ENCODE measurements at places on chromosomes 5 and 9.

GRCh38 chr5:108255468-108255867 lies 126.4 kb downstream of the FBXL17 start:
- no peak for DNase-seq

DNA sequence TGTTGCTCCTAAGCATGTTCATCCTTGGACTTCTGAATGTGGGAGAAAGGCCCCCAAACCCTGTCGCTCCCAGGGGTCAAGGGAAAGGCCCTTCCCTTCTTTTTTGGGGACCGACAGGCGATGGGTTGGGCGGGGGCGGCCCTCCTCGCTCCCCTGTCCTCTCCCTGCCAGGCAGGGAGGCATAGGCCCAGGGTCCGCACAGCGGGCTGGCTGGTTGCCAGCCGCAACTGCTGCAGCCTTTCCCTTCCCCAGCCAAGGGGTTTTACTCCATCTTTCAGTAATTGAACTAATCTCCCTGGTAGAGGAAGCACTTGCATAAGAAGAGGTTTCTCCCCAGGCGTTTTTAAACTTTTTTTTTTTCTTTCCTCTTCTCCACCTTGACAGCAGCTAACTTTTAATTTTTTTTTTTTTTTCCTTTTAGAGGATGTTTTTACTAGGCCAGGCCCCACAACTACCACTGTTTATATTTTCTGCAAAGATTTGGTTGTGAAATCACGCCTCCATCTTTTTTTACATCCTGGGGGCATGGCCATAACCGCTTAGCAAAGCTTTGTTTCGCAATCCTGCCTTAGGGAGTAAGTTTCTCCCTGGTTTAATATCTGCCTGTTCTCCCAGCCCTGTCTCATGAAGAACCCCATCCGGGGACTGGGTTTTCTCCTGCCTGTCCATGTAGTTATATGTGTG lies 216.9 kb upstream of the ZNF608 start:
- no peak for DNase-seq

DNA sequence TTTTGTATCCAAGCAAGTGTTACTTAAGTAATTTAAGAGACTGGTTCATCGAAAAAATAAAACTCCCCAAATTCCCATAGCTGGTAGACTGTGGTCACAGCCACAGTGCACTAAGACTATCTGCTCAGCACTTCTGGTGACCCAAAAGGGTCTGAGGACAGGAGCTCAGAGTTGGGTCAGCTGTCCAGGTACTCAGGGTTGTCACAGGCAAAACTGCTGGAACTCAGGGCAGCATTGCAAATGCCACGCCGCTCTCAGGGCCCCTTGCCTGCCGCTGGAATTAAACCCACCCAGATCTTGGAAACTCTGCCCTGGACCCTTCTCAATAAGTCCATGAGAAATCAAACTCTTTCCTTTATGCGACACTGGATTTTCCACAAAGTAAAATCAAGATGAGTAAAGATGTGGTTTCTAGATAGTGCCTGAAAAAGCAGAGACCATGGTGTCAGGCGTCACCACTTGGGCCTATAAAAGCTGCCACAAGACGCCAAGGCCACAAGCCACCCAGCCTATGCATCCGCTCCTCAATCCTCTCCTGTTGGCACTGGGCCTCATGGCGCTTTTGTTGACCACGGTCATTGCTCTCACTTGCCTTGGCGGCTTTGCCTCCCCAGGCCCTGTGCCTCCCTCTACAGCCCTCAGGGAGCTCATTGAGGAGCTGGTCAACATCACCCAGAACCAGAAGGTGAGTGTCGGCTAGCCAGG lies at the start of gene IL13:
Gene IL13, plus strand, starts transcription at position 498 of the 705 bp plus-strand sequence. Its CDS starts 14 bp downstream, at position 512.
- no peak for DNase-seq

DNA sequence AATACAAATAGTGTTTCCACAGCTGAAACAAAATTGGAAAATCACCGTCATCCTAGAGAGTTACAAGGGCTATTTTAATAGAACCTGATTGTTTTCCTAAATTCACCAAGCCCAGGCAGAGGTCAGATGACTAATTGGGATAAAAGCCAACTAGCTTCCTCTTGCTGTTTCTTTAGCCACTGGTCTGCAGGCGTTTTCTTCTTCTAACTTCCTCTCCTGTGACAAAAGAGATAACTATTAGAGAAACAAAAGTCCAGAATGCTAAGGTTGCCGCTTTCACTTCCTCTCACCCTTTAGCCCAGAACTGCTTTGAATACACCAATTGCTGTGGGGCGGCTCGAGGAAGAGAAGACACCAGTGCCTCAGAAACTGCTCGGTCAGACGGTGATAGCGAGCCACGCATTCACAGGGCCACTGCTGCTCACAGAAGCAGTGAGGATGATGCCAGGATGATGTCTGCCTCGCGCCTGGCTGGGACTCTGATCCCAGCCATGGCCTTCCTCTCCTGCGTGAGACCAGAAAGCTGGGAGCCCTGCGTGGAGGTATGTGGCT lies at the start of gene TLR4:
Gene TLR4, plus strand, starts transcription at position 380 of the 552 bp plus-strand sequence. Its CDS starts 70 bp downstream, at position 450.
- peak; percentile 37 for DNase-seq

DNA sequence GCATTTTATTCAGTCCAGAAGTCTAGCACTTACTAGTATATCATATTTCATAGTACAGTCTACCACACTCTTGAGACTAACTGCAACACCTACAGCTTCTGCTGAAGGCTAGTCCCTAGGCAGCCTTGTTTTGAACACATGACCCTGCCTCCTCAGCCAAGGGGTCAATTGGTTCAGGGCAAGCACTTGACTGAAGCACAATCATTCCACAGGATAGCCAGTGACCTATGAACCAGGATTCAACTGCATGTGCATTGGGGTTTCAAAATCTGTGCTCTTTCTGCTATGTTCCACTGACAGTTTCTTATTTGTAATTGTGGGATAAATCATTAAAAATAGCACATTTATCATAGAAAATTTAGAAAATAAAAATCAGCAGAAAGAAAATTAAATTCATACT lies 186.8 kb downstream of the TMEM161B start:
- DNase-seq = no peak

GRCh38 chr5:156326718-156327259 lies at the start of gene SGCD:
SGCD (plus strand) TSS chr5:156327164.
- DNase-seq = peak; percentile 34

GRCh38 chr5:152218694-152219093 lies 186.4 kb downstream of the NMUR2 start:
- DNase-seq = no peak

DNA sequence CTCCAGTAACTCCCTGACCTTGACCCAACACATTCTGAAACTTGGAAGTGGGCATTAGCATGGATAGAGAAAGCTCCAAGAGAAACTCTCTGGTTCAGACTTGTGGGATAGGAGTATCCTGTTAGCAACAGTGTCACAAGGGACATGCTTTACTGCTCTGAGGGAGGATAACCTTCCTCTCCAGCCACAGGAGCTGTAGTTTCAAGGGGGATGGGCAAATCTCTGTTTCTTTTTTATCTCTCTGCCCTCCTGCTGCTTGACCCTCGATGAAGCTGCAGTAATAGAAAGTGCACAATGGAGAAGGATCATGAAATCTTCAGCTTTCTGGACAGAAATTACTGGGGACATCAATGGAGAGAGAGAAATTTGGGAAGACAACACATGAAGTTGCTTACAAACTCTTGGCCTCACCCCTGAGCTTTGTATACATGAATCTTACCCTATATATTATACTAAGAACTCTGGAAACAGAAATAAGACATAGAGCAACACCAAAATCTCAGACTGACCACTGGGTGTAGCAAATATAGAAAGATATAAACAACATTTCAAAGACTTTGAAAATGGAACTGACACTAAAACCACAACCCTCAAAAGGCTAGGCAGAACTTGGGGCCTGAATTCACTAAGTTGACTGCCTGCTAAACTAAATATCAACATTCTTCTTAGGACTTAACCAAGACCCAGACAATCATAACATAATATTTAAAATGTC lies 471.0 kb upstream of the MEF2C start:
- no peak for DNase-seq

DNA sequence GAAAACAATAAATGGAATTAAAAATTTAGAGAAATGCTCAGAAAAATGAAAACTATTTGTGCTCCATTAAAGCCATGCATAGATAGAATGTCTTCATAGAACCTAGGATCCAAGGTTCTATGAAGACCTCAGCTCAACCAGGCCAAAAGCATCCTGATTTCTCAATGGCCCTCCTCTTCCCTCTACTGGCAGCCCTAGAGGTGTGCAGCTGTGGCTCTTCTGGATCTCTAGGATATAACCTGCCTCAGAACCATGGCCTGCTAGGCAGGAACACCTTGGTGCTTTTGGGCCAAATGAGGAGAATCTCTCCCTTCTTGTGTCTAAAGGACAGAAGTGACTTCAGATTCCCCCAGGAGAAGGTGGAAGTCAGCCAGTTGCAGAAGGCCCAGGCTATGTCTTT lies 15.1 kb downstream of the IFNA1 start:
- DNase-seq = no peak

DNA sequence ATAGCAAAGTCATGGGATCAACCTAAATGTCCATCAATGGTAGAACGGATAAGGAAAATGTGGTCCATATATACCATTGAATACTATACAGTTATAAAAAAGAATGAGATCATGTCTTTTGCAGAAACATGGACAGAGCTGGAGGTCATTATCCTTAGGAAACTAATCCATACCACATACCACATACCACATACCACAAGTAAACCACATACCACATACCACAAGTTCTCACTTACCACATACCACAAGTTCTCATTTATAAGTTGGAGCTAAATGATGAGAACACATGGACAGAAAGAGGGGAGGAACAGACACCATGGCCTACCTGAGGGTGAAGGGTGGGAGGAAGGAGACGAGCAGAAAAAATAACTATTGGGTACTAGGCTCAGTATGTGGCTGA lies 154.6 kb upstream of the GHR start:
- no peak for DNase-seq

GRCh38 chr9:36471359-36471758 lies 71.3 kb upstream of the RNF38 start:
- DNase-seq = no peak

DNA sequence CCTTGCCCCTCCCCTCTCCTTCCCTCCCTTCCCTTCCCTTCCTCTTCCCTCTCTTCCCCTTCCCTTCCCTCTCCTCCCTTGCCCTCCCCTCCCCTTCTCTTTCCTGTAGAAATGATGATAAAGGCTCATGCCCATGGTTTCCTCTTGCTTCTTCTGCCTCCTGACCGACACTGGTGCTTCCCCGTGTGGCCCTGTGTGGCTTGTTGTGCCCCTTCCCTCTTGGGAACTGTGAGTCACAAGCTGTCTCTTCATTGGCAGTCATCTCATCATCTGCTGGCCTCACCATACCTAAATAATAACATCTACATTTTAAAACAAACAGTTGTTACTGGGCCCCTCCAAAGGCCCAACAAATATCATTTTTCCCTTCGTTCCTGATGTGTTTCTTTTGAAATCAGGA lies 11.7 kb upstream of the CARNMT1 start:
- no peak for DNase-seq

DNA sequence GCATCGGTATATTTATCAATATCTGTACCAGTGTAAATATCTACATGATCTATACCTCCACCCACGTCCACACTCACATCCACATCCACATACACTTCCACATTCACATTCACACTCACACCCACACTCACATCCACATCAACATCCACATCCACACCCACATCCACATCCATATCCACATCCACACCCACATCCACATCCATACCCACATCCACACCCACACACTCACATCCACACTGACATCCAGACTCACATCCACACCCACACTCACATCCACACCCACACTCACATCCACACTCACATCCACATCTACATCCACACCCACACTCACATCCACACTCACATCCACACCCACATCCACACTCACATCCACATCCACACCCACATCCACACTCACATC lies 189.2 kb downstream of the IRX1 start:
- no peak for DNase-seq

DNA sequence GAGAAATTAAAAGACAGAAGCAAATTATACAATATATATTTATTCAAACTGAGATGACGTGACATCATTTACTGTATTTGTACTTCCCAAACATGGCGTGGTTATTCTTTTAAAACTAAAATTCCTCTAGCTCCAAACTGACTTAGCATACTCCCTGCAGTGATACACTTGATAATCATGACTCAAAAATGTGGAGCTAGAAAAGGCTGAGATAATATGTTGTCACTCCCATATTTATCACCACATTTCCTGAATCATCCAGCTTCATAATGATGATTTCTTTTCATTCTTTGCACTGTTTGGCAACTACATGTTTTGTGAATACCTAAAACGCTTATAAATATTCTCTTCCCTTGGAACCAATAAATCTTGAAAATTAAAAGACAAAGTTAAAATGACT lies 341.0 kb downstream of the EBF1 start:
- DNase-seq = no peak

DNA sequence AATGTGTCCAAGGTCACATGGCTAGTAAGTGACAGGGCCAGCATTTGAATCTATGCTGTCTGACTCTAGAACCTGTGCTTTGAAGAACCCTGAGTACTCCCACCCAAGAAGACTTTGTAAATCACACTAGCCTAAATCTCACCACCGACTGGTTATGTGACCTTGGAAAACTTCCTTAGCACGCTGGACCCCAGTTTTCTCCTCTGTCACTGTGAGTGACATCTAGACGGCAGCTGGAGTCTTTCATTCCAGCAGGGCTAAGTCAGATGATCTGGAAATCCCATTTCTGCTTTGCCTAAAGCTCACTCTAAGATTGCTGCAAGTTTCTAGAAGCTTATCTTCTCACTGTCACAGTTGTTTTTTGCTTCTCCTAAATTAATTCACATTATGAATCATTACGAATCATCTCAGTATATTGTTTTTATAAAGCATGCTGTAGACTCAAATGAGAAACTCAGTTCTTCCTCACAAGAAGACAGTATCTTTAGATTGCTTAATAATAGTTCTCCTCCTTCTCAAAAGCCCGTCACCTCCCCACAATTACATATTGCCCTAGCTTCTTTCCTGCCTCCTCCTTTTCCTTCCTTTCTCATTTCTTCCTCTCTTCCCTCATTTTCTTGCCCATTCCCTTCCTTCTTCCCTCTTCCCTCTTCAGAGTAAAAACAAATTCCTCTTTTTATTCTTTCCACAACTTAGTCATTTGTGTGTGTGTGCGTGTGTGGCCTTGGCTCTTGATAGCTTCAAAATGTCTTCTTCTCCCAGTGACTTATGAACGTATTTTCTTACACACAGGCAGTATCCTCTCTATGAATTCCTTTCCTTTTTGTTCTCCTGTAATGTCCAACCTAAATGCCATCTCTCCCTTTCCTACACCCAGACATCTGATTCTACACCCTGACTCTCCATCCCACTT lies 16.8 kb downstream of the ALDOB start:
- no peak for DNase-seq

DNA sequence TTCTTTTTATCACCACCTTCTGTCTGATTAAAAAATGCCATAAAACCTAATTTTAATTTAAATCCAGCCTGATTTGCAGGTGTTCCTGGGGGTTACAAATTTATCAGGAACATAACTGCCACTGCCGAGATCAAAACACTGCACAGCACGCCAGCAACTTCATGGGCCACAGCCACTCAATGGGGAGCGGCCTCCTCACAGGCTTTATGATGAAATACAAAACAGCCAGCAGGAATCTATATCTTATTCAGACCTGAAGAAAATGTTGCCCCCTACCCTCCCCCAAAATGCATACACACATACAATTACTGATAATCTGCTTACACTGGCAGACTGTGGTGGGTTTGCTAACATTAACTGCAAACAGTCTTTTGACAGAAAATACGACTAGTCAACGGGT lies 151.7 kb upstream of the POU5F2 start:
- no peak for DNase-seq

GRCh38 chr9:137647096-137647714 lies 28.4 kb downstream of the EHMT1 start:
- DNase-seq = no peak

- DNase-seq = no peak
Observed at GRCh38 chr5:28190011-28190410, 1151.6 kb upstream of the CDH9 start.

GRCh38 chr5:117681431-117682254 lies 1107.0 kb upstream of the SEMA6A start:
- DNase-seq = no peak
